Activated T-cell treated with anti-CD3 and anti-CD28 coated beads, Interleukin-2, amount 50 U/mL, for 24 hours (primary cell): ENCODE measurements at places on chromosomes 6 and 20.

- DNase-seq: no peak
Observed at GRCh38 chr6:23905133-23905815, 220.7 kb upstream of the NRSN1 start.

DNA sequence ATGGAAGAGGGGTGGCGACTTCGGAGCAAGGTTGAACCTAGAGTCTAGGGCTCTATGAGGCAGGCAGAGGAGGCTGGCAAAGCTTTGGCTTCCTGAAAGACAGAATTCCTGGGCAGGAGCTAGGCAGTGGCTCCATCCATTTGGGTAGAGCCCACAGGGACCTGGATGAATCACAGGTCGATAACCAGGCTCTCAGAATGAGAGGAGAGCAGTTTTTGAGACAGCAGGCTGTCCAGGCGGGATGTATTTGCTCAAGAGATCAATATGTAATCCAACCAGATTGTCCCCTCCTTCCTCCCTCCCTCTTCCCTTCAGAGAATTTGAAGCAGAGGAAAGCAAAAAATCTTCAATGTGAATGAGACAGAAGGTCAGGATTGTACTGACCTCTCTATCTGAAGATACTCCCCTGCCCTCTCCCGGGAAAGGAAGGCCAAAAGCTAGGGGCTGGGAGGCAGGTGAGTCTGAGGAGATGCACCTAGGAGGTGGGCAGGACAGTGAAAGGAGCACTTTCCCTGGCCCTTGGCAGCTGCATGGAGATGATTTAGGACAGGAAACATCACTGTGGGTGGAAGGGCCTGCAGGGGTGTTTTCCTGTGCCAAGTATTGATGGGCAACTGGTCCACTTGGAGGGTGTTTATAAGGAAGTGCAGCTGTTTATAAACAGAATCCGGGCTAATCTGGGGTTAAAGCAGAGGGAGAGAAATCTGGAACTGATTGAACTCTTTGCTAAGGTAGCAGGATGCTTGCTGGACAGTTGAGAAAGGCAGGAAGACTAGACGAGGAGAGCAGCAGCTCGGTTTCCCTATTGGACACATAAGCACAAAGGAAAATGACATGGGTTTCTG lies 212.4 kb upstream of the LRFN2 start:
- no peak for DNase-seq

GRCh38 chr20:53597521-53598120 lies 4.0 kb upstream of the ZNF217 start:
- DNase-seq: no peak

- no peak for DNase-seq
Observed at GRCh38 chr6:111522393-111523020, 39.5 kb upstream of the REV3L start.

DNA sequence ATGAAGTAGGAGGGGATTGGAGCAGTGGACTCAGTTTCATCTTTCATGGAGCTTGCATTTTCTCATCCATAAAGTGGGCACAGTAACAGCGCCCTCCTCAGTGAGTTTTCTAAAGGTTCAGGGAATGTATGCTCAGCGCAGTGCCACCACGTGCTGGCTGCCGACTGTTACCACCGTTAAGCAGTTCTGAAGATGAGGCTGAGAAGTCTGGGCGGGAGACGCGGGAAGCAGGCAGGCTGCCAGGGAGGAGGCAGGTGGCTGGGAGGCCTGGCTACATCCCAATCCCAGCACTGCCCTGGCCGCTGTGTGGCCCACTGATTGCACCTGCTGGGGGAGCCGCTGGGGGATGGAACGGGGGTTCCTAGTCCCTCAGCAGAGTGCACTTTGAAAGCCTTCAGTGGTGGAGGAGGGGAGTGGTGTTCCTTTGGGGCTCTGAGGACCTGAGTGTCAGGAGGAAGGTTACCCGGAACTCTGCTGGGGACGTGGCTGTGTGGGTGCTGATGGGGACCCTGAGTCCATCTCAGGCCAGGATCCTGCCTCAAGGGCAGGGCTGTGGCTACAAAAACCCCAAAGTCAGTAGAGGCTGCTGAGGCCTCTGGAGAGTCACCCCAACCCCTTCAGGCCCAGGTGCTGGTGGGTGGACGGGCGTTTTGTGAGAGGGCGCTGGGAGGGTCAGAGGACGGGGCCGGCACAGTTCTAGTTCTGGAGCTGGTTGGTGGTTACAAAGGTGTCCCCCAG lies 28.0 kb upstream of the PHACTR3 start:
- DNase-seq: no peak

DNA sequence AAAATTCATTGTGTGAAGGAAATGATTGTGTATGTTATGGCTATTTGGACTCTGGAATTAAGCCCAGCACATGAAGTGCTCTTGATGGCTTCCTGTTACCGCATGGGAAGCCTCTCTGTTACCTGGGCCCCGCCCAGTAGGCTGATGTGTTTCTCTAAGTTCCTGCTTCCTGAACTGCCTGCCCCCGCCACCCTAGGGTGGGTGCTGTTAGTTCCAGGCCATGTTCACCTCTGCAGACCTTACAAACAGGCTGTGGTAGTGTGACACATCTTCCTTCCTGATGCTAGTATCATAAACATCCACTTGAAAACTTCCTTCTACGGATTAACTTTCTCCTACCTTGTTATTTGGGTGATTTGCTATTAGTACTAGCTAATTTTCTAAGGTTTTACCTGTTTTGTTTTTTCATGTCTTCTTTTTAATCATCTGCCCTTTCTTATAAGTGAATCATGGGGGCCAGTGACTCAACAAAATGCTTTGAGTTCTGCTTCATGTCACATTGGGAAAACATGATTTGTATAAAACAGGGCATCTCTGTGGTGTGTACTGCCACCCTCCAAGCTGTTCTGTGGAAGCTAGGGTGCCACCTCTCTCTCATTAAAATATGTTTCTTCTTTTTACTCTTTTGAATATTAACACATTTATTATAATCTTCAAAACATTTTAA lies 40.6 kb downstream of the SH3BGRL2 start:
- DNase-seq: peak; percentile 58

GRCh38 chr6:155245831-155246230 lies 18.0 kb upstream of the CLDN20 start:
- DNase-seq: no peak

DNA sequence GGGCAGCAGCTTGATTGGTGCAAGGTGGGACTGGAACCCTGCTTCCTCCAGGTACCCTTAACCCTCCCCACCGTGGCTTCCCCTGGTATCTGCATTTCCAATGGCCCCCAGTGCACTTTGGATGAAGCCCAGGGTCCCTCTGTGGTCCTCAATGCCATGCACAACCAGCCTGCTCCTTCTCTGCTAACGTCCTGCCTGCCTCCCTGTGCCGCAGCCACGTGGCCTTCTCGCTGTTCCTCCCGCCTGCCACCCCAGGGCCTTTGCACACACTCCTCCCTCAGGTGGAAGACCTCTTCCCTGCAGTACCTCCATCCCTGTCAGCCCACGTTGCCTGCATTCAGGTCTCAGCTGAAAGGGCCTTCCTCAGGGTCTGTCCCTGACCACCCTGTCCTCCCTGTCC lies 101.6 kb downstream of the BMP7 start:
- no peak for DNase-seq

- DNase-seq: no peak
Observed at GRCh38 chr20:33859751-33860150, 48.6 kb downstream of the CHMP4B start.

DNA sequence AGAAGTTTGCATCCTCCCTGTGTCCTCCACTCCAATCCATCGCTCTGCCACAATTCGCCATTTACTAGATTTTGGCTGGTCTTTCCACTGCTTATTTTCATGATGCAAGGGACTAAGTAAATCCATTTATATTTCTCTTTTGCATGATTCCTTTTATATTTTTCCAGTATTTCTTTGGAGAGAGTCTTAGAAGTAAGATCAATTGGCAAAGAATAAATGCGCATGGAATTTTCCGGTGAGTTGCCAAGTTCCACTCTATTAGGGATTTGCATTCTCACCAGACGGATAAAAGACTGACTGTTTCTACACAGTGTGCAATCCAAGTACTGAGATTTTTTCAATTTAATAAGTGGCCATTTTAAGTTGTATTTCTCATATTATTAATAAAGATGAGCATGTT lies 91.7 kb upstream of the PHACTR3 start:
- no peak for DNase-seq
